AG09309 (cell line): ENCODE measurements at places on chromosomes 2 and 18.

DNA sequence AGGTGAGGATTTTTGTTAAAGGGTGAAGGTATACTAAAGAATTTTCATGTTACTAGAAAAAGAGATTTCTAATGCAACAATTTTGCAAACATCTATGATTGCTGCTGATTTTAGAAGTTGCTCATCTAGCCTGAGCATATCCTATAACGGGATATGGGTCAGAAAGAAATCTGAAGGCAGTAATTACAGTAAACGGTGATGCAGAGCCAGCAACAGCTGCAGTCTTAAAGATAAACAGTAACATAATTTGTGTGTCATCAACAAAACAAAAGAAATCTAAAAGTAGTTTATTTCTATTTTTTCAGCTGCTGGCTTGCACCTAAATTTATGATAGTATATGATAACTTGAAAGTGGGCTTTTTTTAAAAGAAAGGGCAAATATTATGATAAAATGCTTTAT lies 215.7 kb downstream of the SLC4A10 start:
- DNase-seq: no peak

GRCh38 chr2:215900843-215901242 lies 112.5 kb downstream of the MREG start:
- DNase-seq: no peak

DNA sequence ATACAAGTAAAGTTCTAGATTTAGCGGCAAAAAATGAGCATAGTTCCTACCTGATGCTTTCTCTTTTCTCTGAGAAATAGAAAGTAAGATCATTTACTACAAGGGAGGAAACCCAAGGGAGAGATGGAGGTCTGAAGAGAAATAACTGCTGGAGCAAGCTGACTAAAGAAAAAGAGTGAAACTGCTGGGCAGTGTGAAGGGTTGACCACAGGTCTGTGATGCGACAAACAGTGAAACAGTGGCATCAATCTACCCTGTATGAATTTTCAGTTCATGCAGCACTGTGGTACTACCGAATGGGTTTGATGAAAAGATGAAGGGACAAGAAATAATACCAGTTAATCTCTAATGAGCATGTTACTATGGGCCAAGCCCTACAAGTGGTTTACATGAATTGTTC lies 52.2 kb downstream of the CUL3 start:
- DNase-seq: no peak

DNA sequence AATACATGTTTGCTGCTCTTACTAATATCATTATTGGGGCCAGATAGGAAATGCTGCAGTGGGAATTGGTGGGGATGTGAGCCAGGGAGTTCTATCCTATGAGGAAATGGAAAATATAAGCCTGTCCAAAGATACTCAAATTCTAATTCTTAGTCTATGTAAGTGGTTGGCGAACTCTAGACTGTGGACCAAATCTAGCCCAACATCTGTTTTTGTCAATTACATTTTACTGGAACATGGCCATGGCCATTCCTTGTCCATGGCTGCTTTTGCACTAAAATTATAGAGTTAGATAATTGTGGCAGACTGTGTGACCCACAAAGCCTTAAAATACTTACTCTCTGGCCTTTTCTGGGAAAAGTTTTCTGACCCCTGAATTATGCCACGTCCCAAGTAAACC lies 113.3 kb downstream of the MGAT5 start:
- DNase-seq: no peak

DNA sequence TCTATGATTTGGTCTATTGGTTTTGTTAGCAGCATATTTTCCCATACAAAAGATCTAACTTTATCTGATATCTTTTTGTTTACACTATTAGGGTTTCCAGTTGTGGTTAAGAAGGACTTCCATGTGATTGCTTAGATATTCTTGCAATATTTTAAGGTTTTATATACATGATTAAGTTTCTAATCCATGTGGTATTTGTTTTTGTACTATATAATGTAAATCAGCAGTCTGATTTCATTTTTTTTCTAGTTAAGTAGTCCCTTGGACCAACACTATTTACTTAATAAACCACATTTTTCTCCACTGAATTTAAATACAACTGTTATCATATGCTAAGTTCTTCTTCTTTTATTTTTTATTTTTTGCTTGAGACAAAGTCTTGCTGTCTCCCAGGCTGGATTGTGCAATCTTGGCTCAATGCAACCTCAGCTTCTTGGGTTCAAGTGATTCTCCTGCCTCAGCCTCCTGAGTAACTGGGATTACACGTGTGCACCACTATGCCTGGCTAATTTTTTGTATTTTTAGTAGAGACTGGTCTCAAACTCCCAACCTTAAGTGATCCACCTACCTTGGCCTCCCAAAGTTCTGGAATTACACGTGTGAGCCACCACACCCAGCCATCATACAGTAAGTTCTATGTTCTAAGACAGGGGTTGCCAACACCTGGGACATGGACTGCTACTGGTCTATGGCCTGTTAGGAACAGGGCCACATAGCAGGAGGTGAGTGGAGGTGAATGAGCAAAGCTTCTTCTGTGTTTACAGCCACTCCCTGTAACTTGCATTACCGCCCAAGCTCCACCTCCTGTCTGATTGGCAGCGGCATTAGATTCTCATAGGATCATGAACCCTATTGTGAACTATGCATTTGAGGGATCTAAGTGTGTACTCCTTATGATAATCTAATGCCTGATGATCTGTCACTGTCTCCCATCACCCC lies 58.5 kb upstream of the RAB27B start:
- no peak for DNase-seq

DNA sequence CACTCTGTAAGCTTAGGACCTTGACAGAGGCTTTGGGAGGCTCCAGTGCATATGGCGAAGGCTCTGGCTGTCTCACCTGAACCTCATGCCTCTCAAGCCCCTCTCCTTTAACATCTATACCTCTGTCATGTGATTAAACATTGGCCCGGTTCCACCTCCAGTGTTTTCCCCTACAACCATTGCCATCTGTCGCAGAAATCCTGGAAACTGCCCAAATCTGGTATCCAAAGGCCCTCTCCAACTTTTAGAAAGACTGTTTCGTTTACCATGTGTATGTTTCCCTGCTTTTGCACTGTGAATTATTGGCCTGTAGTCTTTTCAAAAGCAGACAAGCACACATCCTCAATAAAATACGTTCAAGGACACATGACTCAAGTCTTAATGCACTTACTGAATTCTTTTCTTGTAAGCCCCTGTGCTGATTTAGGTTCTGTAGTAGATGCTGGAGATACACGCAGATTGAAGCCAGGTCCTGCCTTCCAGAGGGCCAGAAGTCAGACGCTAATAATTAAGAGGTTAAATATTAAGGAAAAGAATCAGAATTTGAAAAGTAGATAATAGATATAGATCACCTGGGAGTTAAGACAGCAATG lies 386.4 kb upstream of the SLC14A2 start:
- no peak for DNase-seq

DNA sequence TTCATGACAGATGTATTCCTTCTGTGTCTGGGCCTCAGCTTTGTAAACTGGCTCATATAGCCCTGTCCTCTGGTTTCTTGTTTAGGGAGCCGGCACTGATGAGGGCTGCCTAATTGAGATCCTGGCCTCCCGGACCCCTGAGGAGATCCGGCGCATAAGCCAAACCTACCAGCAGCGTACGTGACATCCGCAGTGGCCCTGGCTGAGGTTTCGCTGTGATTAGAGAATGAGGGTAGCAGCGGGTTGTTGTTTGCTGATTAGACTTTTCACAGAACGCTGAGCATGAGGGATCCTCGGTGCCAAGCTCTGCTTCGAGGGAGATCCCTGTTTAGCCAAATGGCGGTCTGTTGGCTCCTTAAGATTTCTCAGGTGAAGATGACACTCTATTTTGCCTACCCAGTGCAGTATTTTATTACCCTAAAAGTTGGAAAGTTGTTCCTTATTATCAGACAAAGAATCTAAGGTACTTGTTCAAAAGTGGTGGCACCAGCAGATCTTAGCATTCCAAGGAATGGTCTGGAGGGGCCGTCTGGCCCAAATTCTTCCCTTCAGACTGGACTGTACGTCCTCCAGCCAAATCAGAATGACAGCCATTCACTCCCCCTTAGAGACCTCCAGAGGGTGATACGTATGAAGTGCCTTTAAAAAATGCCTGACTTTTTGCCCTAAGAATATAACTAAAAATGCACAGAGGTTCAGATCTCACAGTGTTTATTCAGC lies 21.5 kb upstream of the GMCL1 start:
- DNase-seq: no peak
